H4 (cell line): ENCODE measurements at places on chromosomes 16 and 17.
A peak's percentile ranks its signal among the peaks of the same experiment; 100 is the strongest.

- no peak for DNase-seq
Observed at GRCh38 chr16:87955302-87956097, 4.3 kb downstream of the BANP start.

DNA sequence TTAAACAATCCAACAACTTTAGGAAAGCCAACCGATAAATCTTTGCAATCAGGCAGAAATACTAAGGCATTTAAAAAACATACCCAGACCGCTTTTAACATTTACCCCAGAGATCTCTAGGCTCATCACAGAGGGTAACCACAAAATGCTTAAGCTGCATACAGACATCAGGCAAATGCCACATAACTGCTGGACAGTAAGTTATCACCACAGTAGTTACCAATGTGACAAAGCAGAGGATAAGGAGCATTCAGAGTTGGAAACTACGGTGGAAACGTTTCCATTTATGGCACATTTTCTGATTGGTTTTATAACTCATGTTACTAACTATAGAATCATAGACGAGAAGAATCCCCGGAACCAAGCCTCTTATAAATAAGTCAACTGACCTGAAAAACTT lies 77.5 kb downstream of the KANSL1 start:
- DNase-seq, result no peak

DNA sequence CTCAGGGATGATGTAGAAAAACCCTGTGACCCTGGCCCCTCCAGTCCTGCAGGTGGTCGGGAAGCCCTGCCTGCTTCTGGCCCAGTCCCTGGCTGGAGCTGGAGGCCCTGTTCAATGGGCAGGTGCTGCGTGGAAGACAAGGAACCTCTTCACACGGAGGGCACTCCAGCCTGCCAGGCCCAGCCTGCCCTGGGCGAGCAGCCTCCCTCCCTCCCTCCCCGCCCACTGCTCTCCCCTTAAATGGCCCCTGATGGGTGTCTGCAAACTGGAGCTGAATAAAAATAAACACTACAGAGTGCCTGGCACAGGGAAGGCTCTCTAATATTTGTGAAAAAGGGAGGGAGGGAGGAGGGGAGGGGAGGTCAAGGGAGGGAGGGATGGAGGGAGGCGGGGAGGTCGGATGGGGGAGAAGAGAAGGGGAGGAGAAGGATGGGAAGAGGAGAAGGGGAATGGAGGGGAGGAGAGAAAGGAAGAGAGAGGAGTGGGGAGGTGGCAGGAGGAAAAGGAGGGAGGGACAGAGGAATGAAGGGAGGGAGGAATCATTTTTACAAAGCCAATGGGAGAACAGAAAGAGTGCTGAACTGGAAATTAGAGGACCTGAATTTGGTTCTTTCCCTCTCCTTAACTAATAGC lies 222.8 kb upstream of the TNRC6C start:
- peak; percentile 70 for DNase-seq

DNA sequence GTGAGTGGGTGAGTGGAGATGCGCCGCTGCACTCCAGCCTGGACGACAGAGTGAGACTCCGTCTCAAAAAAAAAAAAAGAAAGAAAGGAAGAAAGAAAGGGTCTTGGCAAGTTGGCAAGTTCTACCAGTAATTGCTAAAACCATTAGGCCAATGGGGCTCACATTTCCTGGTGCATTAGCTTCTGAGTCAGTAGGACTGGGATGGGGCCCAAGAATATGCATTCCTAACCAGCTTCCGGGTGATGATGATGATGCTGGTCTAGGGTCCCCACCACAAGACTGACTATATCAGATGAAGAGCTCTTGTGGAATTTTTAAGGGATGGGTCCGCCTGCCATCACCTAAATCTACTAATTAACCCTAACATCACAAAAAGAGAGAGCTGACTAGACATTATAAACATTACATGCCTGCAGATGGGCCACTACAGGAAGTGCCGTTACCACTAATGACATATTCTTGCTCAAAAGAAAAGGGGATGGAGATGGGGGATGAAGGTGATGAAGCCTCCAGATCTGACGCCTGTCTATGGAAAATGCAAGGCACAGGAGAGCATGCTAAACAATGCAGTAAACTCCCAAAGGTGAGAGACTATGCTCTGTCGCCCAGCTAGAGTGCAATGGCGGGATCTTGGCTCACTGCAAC lies 13.1 kb downstream of the MYH11 start:
- DNase-seq, result no peak

- DNase-seq, result no peak
Observed at GRCh38 chr17:54863176-54863575, 37.5 kb upstream of the TOM1L1 start.

- DNase-seq, result no peak
Observed at GRCh38 chr17:81391936-81392908, 3.0 kb upstream of the BAHCC1 start.

GRCh38 chr17:2068519-2069051 lies 13.7 kb downstream of the HIC1 start:
- DNase-seq, result no peak

GRCh38 chr17:48162946-48163506 lies 55.5 kb downstream of the SNX11 start:
- peak; percentile 30 for DNase-seq

DNA sequence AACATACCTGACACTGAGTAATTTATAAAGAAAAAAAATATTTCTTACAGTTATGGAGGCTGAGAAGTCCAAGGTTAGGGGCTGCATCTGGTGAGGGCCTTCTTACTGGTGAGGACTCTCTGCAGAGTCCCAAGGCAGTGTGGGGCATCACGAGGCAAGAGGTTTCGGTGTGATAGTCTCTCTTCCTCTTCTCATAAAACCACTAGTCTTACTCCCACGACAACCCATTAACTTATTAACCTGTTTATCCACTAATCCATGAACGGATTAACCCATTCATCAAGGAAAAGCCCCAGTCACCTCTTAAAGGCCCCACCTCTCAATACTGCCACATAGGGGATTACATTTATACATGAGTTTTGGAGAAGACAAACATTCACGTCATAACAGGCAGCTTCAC lies 20.1 kb downstream of the CIITA start:
- no peak for DNase-seq

- DNase-seq, result peak; percentile 82
Observed at GRCh38 chr17:1111599-1112443, 68.0 kb downstream of the ABR start.

- no peak for DNase-seq
Observed at GRCh38 chr16:3047387-3047720, 993 bp downstream of the MMP25 start.
